NCI-H1930 (cell line): ENCODE measurements at places on chromosomes 2 and 18.

DNA sequence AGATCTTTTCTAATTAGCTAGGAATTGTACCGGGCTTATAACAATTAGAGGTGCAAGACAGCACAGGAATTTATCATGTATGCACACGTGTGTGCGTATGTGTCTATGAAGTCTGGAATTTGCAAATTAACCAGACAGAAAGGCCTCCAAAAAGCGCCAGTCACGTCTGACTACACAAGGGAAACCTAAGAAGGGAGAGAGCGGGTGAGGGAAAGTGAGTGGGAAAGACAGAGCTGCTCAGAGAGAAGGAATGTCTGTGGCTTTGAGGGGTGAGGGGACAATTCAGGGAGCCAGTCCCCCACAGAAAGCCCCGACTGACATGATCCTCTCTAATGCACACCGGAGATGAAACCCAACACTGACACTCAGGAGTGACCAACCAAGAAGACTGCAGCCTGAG lies 197.7 kb upstream of the SH3BP4 start:
- DNase-seq: no peak

- DNase-seq: no peak
These were observed 349.6 kb downstream of the ARL6IP6 start for GRCh38 chr2:153068052-153068451.

- DNase-seq: no peak
These were observed 1135.1 kb upstream of the CHAC2 start for GRCh38 chr2:52632543-52632942.

DNA sequence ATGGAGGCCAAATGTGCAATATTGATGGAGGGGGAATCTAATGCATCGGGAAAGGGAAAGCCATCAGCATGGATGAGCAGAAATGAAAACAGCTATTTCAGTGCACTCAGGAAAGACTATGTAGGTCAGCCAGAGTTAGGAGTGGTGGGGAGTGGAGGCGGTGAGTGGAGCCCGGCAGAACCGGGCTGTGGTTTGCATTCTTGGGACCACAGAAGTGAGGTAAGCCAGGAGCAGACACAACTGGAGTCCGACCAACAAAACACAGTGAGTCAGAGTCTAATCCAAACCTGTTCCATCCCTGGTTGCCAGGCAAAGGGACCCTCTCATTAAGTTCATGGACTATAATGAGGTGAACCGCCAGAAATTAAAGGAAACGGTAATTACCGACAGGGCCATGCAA lies 61.1 kb upstream of the RAB12 start:
- DNase-seq: no peak

DNA sequence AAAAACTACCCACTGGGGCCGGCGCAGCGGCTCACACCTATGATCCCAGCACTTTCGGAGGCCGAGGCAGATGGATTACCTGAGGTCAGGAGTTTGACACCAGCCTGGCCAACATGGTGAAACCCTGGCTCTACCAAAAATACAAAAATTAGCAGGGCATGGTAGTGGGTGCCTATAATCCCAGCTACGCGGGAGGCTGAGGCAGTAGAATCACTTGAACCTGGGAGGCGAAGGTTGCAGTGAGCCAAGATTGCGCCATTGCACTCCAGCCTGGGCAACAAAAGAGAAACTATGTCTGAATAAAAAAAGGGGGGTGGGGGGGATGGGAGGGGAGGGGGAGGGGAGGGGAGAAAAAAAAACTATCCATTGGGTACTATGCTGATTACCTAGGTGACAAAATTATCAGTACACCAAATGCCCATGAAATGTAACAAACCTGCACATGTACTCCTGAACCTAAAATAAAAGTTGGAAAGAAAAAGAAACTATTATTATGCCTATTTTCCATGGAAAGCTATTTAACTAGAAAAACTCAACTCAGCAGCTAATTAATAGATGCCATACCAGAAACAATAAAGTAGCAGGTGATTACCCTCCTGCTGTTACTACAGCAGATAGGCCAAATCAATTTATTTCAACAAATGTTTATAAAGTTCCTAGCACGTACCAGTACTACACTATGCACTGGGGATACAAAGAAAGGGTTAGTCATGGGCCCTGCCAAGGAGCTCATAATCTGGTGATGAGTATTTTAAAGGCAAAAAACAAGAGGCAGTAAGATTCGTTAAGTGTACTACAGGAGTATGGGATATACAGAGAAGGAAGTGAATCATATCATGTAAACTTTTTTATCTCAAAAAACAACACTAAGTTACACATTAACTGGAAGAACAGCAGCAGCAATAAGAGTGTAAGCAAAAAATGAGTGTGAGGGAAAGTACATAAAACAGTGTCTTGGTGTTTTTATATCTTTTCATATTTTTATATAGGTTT lies 112.8 kb upstream of the SLC39A10 start:
- DNase-seq: no peak

DNA sequence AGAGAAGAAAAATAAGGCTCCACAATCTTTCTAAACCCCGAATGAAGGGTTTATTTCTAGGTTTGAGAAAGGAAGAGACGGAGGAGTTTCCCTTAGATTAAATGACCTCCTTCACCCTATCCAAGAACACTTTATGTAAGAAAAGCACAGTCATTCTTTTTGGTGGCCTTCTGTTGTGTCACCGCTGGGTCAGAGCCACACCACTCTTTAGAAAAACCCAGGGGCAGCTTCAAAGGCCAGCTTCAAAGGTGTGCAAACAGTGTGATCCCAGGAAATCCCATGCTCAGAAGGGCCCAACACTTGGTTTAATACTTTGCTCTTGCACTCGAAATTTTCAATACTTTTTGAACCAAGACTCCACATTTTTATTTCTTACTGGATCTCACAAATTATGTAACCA lies 7.1 kb downstream of the ST8SIA3 start:
- DNase-seq: no peak

DNA sequence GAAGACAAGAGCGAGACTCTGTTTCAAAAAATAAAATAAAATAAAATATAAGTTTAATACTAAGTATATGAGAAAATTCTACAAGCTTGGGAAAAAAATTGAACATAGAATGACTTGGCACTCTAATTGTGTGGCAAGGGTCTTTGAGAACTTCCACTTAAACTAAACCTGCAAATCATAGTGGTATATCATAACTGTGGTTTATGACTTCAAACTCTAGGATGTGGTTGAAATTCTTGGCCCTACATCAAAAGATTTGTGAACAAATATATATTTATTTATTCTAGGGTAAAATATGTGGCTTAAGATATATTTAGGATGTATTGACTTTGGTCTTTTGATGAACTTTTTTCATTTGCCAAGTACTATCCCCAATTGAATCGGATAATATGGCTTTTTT lies 3.1 kb upstream of the FAM171B start:
- DNase-seq: no peak

DNA sequence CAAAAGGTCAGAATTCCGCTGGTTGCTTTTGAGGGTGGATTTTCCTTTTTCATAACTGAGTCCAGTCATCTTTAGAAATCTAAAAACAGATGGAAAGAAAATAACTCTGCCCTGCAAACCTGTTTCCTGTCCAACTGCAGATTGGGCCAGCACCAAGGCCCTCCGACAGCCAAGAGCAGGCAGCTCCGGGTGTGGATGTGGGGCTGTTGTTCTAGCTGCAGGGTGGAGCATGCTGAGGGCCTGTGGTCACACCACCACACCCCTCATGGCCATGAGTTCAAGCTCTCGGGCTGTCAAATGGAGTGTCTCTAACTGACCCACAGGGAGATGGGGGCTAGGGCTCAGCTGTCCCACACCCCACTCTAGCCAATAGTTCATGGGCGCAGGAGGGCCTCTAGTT lies 69.3 kb upstream of the BZW1 start:
- DNase-seq: no peak

GRCh38 chr2:61144697-61145268 lies 17.2 kb upstream of the C2orf74 start:
- no peak for DNase-seq

DNA sequence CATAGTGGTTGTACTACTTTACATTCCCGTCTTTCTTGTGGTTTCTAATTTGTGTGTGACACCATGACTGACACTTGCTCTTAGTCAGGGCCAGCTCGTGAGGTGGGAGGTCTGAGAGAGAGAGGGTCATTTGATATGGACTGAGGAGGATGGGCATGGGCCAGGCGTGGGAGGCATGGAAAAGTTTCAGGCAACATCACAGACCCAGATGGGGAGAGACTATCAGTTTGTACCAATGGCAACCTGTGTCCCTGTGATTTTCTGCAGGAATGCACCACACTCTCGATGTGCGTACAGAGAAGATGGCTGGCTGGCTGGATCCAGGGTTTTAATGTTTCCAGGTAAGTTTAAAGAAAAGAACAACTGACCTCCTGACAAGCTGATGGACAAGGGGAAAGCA lies 273.6 kb downstream of the CYRIA start:
- DNase-seq: no peak

DNA sequence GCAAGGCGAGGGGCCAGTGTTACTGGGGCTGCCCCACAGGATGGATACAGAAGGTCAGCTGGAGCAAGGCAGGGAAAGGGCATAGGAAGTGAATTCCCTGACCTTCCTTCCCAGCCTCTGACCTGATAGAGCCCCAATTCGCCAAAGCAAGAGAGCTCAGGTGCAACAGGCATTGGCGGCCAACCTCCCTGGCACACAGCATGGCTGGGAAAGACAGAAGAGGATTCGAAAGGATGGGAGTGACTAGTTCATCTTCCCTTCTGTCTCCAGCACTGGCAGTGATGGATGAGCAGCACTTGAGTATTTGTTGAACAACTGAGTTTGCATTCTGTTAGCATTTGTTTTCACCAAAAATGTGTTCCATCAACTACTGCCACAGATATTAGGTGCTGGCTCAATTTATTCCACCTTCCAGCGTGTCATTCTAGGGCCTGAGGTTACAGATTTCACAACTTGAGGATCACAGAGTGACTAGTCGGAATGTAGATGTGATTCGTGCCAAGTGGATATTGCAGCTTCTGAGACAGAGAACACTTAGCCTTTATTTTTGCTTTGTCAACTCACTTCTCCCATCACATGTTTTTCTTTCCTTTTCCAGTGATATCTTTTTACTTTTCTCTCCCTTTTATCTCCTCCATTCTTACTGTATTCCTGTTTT lies 6.2 kb downstream of the COPS8 start:
- no peak for DNase-seq

- no peak for DNase-seq
These were observed 881.3 kb downstream of the LRRTM4 start for GRCh38 chr2:76640905-76641304.

DNA sequence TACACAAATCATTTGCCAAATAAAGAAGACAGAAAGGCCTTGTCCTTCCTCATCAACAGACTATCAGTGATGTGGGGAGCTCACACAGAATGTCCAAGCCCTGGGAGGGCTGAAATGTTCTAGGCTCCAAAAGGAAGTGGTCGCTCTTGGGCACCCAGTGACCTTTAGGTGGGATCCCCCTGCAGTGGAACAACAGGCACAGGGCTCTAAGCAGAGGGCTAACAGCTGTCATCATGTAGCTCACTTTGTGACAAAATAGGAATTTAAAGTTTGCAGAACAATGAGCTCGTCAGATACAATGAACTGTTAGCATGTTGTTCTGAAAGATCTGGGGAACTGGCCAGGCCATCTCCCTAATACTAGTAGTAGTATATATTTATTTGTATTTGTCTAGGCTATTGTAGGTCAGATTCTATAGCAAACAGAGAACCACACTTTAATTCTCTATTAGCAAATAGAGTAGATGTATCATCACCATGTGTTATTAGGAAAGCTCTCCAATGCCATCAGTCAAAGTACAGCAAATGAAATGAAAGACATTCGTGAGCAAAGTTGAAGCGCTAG lies 151.5 kb upstream of the MAP3K20 start:
- no peak for DNase-seq

- no peak for DNase-seq
These were observed 57.3 kb downstream of the IRS1 start for GRCh38 chr2:226742347-226742746.

DNA sequence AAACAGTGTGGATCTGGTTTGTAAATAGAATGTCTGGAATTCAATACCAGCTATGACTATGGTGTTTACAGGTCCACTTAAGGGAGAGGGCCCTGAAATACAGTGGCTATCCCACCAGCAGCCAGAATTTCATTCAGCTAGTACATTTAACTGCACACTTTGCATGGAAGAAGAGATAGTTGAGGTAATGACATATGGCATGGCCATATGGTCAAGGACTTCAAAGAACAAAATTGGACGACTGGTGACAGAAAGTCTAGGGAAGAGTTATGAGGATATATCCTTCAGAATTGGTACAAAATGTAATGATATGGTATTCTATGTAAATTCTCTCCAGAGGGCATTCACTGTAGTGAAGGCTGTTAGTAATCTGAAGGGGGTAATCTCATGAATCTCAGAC lies 105.0 kb downstream of the IKZF2 start:
- no peak for DNase-seq

GRCh38 chr2:27857417-27858172 lies 32.6 kb downstream of the RBKS start:
- no peak for DNase-seq

- no peak for DNase-seq
These were observed 593.2 kb downstream of the ZEB2 start for GRCh38 chr2:143926736-143927135.

DNA sequence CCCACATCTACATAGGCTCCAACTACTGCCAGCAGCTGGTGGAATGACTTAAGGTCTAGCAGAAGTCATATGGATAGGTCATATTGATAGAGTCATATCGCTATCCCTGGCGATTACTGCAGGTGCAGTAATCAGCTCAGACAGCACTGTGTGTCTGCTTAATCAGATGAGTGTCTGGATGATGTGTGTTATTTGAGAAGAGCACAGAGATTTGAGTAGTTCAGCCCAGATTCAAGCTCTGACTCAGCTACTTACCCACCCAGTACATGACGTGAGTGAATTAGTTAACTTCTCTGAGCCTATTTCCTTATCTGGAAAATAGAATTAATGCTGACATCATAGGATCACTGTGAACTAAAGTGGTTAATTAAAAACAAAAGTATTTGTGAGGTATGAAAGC lies 78.9 kb downstream of the EHD3 start:
- no peak for DNase-seq

DNA sequence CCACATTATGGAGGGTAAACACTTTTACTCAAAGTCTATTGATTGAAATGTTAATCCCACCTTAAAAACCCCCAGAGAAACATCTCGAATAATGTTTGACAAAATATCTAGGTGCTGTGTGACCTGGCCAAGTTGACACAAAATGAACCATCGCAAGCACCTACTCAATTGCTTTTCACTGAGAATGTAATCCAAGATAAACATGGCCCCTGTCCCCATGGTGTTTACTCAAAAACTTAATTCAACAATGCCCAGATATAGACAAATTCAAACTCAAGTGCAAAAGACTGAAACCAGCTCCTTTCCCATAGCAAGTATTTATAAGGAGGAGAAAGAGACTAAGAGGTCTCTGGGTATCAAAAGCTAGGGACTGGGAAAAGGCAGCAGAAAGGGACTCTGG lies 15.0 kb upstream of the ACMSD start:
- no peak for DNase-seq
